BE2C (cell line): ENCODE measurements at places on chromosomes 2 and 18.
A peak's percentile ranks its signal among the peaks of the same experiment; 100 is the strongest.

DNA sequence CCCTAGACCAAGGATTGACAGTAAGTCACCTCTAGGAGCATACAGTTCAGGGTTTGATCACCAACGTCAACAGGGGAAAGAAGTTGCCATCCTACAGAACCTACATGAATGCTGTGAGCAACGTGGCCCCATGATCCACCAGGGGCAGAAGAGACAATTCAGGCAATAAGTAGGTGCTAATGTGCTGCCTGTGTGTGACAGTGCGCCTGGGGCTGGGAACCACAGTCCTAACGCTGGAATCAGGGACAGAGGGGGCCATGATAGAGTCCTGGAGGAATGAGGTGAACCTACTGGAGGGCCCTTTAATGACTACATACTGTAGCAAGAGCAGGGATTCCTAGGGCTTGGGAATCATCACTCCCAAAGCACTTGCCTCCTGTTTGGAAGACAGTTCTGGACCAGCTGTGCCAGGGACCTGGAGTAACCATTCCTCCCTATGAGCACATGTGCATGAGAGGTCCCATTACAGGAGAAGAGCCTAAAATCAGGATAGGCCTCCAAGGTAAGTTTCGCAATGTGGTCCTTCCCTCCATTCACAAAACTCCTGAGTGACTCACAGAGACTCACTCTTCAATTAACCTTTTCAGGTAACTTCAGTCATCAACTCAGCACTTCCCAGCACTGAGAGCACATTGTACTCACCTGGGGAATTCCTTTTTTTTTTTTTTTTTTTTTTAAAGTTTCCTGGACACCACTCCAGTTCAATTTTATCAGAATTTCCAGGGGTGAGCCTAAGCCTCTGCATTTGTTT lies 214.0 kb downstream of the TMEM163 start:
- no peak for DNase-seq

DNA sequence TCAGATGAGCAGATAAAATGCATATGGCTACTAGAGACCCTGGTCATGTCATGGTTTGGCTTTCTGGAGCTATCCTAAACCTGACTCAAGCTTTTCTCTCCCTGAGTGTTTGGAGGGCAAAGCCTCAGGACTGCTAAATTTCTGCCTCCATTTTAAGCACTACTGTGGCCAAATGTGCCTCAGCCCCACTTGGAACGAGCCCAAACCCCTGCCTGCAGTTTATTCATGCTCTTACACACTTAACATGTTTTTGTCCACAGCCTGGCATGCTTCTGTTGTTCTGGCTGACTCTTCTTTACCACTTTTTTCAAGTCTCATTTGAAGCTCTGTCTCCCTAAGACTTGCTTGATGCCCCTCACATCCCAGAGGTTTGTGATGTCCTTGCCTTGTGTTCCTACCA lies 24.7 kb downstream of the MGAT5 start:
- DNase-seq, result no peak

DNA sequence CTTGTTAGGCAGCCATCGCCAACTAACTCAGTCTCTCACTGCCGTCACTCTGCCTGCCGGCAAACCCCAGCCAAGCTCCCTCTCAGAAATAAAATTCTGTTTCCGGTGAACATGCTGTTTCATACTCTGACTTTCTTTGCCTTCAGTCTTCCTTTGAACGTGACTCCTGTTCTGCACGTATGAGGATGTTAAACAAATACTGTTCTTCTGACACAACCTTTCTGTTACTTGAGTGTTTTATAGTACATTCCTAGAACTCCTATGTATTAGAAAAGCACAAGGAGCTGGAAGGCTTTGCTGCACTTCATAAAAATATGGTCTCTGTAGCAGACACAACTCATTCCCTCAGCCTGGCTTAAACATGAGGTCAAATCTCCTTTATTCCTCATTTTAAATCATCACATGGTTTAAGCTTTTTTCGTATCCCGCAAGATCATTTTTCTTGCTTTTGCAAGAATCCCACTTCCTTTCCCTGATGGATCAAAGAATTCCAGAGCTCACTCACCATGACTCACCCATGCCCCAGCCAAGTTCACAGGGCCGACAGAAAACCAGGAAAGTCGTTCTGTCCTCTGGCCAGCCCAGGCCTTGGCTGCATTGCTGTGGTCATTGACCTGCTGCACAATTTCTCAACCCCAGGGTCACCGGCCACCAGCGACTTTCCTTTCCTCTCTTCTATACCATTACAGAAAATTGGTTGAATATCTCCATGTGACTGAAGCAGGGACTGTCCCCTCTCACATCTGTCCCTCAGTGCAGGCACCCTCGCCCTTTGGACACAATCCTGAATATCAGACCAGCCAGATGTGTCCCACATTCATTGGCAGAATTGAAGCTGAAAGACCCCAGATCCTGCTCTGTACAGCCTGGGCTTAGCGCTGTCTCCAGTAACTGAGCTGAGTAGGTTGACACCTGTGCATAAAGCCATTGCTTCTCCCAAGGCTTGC lies 183.1 kb upstream of the ARL4C start:
- DNase-seq, result no peak

DNA sequence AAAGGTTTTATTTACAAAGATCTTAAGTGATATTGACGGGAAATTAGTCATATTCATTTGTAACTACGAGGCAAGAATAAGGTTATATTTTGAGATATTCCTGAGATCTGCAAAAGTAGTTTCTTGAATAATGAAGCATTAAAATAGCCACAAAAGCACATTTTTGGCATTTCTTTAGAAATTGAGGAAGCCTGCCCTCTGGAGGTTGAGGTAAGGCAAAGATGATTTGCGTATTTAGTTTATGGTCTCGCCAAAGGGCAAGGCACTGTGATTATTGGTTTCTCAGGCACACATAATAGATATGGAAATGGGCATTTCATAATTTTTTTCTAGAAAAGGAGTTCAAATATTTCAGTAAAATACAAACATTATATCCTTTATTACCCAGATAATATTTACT lies 143.7 kb upstream of the RPRM start:
- DNase-seq, result no peak

GRCh38 chr2:158967114-158967730 lies 1.2 kb upstream of the TANC1 start:
- DNase-seq, result peak; percentile 15

DNA sequence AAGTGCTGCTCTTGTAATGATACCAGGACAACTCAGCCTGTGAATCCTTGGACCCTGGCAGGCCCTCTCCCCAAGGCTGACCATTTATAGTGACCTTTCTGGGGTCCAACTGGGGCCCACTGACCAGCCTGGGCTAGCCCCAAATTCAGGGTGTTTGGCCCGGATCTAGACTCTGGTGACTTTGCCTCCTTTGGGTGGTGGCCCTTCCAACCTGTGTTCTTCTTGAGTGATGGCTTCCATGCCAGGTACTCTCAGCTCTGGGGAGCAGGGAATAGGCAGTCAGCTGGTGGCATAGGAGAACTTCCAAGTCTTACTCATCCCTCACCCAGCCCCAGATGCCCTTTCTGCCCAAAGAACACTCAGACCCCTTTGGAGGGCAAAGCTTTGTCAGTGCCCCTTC lies 10.3 kb downstream of the MYO7B start:
- no peak for DNase-seq

DNA sequence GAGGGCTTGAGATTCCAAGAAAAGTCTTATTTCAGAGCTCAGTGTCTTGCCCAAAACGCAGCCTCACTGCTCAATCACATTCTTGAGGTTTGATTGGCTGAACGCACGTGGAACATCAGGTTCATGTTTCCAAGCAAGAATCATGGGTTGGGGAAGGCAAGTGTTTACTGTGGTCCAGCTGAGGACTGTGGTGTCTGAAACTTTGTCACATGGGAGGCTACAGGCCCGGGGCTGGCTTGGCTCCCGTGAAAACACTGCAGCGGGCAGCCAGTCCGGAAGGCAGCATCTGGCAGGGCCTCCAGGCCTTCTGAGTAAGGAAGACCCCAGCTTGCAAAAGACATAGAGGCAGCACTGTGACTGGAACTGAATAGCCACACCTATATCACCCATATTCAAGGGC lies 84.7 kb downstream of the POLR1A start:
- DNase-seq, result no peak

DNA sequence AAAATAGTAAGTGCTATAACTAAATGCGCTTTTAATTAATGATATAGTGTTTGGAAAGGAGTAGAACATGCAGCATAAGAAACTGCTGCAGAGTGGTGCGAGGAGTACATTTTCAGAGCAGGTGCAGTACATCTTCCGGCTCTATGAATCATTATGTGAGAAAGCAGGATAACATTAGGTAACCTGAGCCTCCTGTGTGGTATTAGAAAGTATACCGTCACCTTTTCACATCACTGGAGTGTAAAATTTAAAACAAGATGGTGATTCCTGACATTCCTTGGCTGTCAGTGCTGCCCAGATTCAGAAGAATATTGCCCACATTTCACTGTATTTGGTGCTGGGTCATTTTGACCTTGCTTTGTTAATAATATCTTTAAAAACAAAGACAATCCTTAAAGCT lies 7.8 kb upstream of the DYNC2LI1 start:
- DNase-seq, result no peak

- no peak for DNase-seq
Measured at GRCh38 chr2:85710687-85711577, 16.8 kb downstream of the GNLY start.

- DNase-seq, result no peak
Measured at GRCh38 chr2:204401114-204401513, 144.2 kb upstream of the PARD3B start.

GRCh38 chr2:17780546-17780945 lies 26.6 kb downstream of the GEN1 start:
- DNase-seq, result no peak

DNA sequence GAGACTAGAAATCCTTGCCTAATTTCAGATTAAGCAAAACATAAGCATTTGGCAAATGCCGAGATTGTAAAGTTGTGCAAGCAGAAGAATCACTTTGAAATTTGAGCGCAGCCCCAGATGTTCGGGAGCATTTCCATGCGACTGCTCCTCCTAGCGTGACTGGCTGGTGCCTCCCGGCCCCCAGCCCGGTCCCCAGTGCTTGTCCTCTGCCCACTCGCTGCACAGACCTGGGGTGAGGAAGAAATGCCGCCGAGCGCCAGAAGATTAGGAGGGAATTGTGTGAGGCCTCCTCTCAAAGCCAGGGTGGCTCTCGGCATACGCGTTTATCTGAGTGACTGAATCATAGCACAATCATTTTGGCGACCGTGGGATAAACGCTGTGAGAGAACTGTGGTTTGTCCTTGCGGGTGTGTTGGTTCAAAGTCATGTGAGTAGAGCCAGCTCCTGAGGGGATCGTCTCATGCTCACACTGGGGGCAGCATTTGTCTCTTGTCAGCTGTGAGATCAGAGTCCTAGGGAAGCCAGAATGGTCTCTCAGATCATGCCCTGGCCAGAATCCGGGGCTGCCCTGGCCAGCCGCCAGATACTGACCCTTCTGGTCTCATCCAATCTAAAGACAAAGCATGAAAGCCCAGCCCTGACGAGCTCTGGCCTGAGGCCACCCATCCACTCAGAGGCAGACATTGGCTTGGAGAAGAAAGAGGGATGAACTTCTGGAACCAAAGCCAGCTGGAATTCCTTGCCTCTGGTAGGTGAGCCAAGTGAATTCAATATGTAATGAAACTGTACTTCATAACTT lies 189.3 kb downstream of the SH3RF3 start:
- DNase-seq, result no peak

GRCh38 chr18:77865853-77866252 lies 616.2 kb downstream of the GALR1 start:
- DNase-seq, result no peak

- DNase-seq, result no peak
Measured at GRCh38 chr18:26708806-26709716, 156.4 kb downstream of the AQP4 start.

DNA sequence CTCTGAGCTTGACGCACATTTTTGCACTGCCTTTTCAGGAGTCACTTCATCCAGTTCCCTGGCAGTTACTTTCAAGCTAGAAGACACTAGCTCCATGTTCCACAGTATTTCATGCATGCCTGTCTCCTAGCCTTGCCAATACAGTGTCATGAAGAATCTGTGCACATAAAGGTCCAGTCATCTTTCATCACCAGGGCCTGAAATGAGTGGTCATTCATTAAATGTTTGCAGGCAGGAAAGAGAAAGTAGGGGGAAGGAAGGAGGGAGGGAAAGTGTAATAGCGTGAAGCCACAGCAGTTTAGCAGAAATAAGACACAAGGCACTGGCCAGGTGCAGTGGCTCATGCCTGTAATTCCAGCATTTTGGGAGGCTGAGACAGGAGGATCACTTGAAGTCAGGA lies 92.4 kb upstream of the COPS8 start:
- DNase-seq, result no peak

- DNase-seq, result no peak
Measured at GRCh38 chr18:8455661-8456614, 153.3 kb upstream of the RAB12 start.

DNA sequence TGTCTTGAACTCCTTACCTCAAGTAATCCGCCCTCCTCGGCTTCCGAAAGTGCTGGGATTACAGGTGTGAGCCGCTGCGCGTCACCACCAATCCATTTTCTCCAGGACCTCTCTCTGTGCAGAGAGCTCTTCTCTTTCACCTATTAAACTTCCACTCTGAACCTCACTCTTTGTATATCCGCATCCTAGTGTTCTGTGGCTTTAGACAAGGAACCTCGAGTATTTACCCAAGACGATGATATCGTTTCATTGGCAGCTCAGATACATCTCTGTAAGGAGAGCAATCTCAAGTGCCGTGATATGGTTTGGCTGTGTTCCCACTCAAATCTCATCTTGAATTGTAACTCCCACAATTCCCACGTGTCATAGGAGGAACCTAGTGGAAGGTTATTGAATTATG lies 15.1 kb upstream of the WDR33 start:
- no peak for DNase-seq

DNA sequence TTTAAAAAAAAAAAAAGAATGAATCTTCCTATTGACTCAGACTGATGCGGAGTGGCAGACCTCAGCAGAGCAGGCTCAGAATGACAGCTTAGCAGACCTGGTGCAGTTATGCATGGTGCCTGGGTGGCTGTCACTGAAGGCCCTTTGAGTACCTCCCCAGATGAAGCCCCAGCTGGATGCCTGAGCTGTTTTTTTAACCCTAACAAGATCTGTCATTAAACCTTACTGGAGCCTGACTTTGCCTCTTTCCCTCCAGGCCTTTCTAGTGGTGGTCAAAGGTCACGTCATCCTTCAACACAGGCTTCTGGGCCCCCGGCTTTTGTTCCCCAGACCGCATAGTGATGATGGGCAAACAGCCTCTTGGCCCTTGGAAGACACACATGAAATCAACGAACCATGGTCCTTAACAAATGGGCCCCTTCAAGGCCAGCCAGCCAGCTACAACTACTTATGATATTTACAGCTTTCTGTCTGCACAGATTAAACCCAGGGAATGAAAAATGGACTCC lies 138.3 kb upstream of the CYP1B1 start:
- DNase-seq, result peak; percentile 34

- DNase-seq, result no peak
Measured at GRCh38 chr2:1101982-1102590, 151.4 kb downstream of the SNTG2 start.
